Hepatocyte (in vitro differentiated cells): ENCODE measurements at places on chromosomes 1 and 21.

DNA sequence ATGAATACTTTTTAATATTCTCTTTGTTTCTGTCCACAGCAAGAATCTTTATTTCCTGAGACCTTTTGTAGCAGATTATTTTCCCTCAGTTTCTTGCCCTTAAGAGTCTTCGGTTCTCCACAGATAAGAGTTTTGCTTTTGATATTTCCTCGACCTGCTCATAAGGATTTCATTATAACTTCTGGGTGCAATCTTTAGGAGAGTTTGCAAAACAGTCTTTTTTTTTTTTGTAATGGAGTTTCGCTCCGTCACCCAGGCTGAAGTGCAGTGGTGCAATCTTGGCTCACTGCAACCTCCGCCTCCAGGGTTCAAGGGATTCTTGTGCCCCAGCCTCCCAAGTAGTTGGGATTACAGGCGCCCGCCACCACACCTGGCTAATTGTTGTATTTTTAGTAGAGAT is 10.1 kb upstream of the UBE4B start:
- no peak for DNase-seq

- DNase-seq = peak; percentile 22
Measured at GRCh38 chr1:100538913-100539835, 1.2 kb downstream of the GPR88 start.

DNA sequence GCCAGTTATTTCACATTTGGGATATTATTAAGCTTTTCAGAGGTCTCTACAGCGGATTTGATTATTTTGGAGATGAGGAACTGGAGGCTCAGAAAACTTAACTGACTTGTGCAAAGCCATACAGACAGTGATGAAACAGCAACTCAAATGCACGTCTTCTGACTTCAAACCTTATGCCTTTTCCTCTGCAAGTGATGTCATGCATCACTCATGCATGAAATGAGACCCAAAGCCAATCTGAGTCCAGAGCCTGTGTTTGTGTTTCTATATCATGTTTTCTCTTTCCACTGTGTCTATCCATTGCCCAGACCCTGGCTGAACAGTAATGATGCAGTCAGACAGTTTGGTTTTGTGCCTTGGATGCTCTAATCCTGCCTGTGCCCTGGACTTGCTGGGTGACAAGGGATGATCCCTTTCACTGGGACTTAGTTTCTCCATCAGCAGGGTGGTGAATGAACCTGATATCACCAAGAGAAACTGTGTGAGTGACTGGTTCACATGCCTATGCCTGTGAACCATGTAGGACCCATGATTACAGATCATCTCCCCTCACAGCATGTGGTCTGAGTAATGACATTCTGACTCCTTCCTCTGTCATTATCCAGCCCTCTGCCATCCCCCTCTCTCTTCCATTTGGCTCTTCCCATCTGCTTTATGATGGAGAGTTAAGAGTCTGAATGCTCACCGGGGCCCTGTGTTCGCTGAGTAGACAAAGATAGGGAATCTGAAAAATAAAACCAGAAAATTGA is 33.4 kb downstream of the SLAMF6 start:
- no peak for DNase-seq

DNA sequence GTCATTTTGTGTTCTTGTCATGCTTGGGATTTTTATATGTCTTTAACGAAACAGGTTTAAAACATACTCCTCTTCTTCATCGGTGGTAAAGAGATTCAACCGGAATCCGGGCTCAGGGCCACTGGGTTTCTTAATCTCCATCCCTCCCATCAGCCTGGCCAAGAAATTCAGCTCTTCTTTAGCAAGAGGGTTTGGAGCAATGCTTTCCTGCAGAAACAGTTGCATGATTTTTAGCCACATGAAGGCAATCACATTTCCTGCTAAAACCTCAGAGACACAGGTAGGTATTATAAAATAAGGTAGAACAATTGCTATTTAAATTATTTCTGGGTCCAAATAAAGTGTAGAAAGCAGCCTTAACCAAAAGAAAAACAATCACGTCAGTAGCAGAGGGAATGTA is 22.7 kb upstream of the LSM10 start:
- DNase-seq = no peak

DNA sequence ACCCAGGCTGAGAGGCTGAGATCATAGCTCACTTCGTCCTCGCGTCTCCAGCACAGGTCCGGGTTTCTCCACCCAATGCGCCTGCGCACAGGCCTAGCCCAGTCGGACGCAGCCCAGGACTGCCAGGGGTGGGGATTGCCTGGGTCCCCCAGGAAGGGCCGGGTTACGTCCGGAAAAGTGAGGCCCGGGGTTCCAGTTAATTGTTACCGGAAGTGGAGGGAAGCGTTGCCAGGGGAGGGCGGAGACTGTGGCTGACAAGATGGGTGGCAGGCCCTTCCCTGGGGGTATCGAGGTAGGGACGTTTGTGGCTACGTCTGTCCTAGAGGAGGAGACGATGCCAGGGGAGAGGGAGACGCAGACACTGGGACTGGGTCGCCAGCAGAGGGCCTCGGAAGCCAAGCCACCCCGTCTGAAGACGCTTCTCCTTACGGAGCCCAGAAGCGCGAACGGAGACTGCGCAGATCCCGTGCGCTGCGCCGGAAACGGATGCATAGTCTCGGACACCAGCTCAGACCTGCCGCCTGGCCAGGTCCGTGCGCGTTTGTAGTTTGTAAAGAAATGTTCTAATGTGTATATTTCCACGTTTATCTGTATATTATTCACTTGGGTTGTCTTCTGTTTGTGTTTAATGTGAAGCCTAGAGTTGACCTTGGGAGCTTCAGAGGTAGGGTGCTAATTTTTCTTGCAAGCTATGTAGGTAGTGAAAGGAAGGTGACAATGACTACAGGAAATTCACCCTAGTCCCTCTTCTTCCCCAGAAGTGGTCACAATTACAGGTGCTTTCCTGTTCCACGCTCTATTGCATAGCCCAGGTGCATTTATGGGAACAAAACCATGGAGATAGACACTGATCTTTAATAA is 7.3 kb downstream of the RSRP1 start:
- peak; percentile 96 for DNase-seq

DNA sequence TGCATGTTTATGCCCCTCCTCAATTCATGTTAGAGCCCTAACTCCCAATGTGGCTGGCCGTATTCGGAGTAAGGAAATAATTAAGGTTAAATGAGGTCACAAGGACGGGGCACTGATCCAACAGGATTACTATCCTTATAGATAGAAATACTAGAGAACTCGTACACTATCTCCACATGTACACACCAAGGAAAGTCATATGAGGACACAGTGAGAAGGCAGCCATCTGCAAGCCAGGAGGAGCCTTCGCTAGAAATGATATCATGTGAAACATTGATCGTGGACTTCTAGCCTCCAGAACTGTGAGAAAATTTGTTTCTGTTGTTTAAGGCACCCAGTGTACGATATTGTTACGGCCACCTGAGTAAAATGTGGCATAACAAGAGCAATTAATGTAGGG is 79.7 kb downstream of the FAF1 start:
- DNase-seq = no peak

DNA sequence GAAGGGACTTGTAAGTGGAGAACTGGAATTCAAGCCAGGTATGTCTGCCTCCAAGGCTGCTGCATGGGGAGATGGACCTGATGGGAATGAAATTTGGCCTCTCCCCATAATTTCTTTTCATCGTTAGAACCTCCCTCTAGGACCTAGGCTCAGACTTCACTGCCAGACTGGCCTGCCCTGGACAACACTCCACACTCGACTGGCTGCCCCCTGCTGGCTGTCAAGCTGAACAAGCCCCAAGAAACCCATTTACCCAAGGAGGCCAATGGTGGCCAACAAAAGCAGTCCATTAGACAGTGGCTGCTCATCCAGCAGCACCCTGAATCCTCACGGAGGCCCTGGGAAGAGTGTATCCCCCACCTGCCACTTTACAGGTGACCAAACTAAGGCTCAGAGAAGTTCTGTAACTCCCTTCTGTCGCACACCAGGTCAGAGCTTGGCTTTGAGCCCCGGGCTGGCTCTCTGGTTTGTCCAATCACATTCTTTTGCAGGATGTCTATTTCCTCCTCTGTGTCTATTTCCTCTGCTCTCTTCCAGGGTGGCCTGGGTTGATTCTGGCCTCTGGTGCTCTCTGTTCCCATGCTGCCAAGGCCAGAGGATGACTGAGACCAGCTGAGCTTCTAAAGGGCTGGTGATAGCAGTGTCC is 3.8 kb downstream of the RNF186 start:
- peak; percentile 32 for DNase-seq

DNA sequence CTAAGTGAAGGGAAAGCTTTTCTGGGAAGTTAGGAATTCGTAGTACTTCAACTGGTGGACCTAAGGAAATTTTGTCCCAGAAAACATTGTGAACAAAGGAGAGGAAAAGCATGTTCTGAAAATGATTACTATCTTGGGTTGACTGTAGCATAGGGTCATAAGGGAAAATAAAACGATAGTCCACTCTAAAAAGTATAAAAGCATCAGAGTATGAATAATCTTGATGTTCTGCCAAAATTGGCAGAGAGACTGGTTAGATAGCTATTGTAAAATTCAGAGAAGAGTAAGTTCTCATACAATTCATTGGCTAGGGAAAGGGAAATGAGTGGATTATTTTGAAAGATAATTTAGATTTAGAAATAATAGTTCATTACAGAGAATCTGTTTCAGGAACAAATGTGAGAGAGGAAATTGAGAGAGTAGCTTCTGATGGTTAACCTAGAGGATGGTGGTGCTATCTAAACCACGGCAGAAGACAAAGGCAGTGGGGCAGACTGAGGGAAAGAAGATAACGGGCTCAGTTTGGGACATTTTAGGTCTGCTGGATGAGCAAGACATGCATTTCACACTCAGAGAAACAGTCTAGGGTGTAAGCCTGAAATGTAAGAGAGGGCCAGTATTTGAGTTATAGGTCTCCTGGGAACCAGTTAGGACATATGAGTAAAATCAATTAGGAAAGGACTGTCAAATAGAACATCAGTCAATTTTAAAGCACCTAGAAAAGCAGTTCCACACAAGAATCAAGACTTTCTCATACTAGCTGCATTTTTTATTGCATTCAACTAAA is 799.3 kb upstream of the CXADR start:
- no peak for DNase-seq

DNA sequence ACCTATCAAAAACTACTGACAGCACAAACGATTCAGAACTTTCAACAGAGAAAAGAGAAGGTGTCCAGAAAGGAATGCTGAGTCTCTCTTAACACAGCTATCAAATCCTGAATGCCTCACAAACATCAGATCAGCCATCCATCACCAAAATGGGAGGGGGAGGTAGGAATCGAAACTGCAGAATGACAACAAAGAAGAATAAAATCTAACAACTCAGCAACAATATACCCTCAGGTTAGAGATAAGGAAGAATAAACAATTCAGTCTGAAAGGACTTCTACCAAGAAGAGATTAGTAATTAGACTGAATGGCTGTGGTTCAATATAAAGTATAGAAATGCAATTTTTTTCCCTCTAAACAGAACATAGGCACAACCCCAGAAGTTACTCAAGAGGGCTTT is 94.4 kb downstream of the RERE start:
- DNase-seq = no peak

- no peak for DNase-seq
Measured at GRCh38 chr1:31792116-31792515, 23.7 kb downstream of the SPOCD1 start.

GRCh38 chr21:39318091-39318959 is 4.9 kb upstream of the BRWD1 start:
- no peak for DNase-seq

DNA sequence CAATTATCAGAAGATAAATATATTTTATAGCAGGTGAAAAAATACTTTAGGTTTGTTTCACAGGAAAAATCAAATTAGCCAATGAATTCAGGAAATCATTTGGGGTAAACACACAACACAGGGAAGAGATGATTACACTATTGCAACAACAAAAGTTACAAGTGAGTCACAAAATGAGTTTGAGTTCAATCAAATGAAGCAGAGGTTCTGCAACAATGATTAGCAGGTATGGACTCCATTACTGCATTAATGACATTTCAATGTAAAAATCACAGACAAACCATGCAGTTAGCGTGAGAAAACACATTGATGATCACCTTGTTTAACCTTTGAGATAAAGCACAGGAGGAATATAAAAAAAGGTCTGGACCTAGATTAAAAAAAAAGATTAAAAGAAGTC is 9.7 kb downstream of the ADGRL4 start:
- DNase-seq = no peak

GRCh38 chr1:151510614-151510956 is 602 bp upstream of the CGN start:
- DNase-seq = no peak

GRCh38 chr21:35833991-35834390 is 226.3 kb downstream of the SETD4 start:
- DNase-seq = no peak

- DNase-seq = no peak
Measured at GRCh38 chr21:45845063-45845769, 136.4 kb upstream of the COL6A1 start.

GRCh38 chr1:204684571-204685235 is 835 bp downstream of the LRRN2 start:
- DNase-seq = no peak

GRCh38 chr21:33011462-33011861 is 14.3 kb upstream of the OLIG2 start:
- DNase-seq = peak; percentile 48

GRCh38 chr21:35658242-35658641 is 402.1 kb downstream of the SETD4 start:
- DNase-seq = no peak

GRCh38 chr1:31228986-31229385 is 10.7 kb downstream of the NKAIN1 start:
- no peak for DNase-seq

DNA sequence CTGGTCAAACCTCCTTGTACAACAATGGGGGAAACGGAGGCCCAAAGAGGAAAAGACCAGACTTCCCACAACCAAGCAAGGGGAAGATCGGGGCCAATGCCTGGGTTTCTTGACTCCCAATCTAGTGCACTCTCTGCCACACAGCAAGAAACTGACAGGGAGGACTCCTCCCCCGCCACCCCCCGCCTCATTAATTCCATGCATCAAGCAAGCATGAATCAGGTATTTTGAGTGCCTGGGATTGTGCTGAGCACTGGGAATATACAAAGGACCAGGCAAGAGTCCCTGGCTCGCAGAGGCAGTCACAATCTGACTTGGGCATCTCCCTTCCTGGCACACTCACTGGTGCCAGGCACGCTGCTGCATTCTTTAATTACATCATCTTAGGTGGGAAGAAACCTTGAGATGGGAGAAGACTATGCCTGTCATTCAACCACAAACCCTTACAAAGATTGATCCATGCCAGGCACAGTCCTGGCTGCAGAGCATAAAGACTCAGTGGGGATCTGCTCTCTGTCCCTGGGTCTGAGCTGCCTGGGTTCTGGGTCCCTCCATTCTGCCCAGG is 4.4 kb upstream of the KCNC4 start:
- no peak for DNase-seq

GRCh38 chr1:59288046-59288445 is 8.8 kb upstream of the FGGY start:
- DNase-seq = no peak

- peak; percentile 72 for DNase-seq
Measured at GRCh38 chr1:226029093-226029496, 30.0 kb upstream of the SDE2 start.

- DNase-seq = no peak
Measured at GRCh38 chr1:45327644-45328515, 1.2 kb downstream of the HPDL start.

DNA sequence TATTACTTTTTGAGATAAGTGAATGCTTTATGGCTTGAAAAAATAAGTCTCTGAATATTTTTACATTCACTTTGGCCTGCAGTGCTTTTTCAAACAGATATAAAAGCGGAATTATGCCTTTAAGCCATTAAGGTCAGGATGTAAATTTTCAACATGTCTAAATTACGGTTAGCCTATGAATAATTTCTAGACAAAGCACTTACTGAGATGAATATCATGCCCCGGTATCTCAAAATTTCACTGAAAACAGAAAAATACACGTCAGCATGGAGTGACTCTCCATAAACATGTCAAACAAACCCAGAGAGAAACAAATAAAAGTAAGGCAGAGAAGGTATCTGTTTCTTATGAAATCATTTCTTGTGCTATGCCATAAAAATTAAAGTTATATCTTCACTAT is 853.9 kb downstream of the KCNT2 start:
- DNase-seq = no peak
